ENCODE measurements at places on chromosomes 1 and 21.

- no peak for DNase-seq
Observed at GRCh38 chr1:168422203-168422847, 121.5 kb downstream of the XCL2 start.

DNA sequence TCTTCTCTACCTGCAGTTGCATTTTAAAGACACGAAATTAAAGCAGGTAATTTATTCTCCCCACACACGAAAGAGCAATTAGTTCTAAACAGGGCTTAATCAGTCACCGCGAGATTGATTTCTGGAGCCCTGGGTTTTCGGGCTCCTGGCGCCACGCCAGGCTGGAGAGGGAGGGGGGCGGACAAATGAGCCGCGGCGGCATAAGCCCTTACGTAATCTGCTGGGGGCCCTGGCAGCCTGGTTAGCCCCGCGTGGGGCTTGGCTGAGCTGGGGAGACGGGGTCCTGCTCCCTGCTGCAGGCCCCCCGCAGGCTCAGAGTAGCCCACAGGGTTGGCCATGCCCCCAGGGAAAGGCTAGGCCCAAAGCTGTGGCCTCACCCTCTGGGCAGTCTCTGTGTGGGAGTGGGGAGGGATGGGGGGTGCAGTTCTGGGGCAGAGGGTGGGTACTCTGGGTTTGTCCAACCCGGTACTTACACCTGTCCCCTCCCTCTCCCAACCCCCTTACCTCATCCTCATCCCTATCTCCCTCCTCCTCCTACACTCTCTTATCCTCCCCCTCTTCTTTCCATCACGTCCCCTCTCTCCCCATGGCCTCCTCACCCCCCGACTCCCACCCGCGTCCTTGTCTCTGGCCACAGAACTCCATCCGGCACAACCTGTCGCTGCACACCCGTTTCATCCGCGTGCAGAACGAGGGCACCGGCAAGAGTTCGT lies 19.9 kb downstream of the FOXO6 start:
- DNase-seq, result no peak

DNA sequence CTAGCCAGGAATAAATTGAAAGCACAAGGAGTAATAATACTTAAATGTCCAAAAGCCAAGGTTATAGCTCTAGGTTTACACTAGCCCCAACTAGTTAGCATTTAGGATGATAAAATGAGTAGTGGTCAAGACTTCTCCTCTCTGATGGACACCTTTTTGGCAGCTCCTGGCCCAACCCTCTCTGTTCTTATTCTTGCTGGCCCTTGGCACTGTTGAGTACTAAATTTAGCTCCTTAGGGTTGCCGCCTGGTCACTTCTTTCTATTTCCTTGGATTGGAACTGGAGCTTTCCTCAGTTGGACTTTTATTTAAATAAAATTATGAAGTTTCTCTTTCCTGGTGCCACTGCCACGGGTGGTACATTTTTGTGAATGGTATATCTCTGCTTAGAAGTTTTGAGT lies 28.3 kb downstream of the ARID1A start:
- DNase-seq, result no peak

GRCh38 chr1:244674446-244674845 lies 21.5 kb downstream of the DESI2 start:
- DNase-seq, result no peak

GRCh38 chr1:26852701-26853100 lies 10.2 kb upstream of the SFN start:
- no peak for DNase-seq

DNA sequence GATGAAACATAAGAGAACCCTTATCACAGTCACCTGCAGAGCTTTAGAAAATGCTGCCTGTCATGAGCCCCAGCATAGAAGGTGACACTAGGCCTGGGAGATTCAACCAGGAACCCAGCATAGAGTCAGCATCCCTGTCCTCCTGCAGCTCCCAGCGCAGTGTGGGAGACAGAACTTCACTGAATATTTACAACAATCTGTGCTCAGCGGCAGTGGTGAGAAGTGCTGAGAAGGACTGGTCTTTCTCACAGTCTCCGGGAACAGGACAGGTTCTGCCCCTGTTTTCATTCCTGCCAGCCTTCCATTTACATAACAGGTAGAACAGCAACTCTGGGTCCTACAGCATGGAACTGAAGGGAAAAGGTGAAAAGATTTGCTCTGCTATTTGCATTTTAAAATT lies 83.5 kb upstream of the GADD45A start:
- DNase-seq, result no peak

- no peak for DNase-seq
Observed at GRCh38 chr1:219876798-219877209, 51.6 kb downstream of the SLC30A10 start.

DNA sequence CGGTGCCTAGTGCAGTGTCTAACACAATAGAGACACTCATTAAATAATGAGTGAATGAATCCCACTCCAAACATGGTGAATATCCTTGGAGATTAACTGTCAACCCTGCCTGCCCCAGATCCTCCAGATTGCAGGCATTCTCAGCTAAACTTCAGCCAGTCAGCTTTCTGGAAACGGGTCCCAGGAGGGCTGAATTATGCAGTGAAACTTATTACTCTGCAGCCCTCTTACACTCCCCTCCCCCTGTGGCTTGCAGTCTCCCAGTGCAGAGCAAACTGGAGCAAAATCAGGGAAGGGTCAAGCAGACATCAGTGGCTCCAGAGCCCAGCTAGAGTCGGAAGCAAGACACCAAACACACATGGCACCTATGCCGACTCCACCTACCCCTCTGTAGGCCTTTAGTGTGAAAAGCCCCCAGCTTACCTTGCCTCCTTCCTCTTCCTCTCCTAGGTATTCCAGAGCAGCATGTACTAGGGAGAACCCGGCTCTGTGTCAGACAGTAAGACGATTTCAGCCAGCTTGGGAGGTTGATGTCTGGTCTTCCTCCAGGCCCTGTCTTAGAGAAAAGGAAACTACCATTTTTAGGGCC lies 6.5 kb upstream of the RGS16 start:
- no peak for DNase-seq

- DNase-seq, result no peak
Observed at GRCh38 chr1:206029484-206029883, 5.8 kb upstream of the CTSE start.

Data from stimulated activated CD4-positive, alpha-beta T cell treated with anti-CD3 and anti-CD28 coated beads, TNF-alpha, amount 100 ng/mL, for 48 hours (primary cell).